SK-N-SH (cell line): ENCODE measurements at places on chromosomes 2 and 18. TPM values are rescaled to one million over a fixed set of nuclear protein-coding genes. Genes with fewer than 3 reads are reported as not detected.

Gene IL36G
- polyA plus RNA-seq, result not detected in 2 replicates

GRCh38 chr2:63257473-63257872, 206.8 kb downstream of the OTX1 start:
- no peaks in the 10 kb centered on the region for H3K36me3 ChIP-seq
- no peak overlapping the region for H3K4me3 ChIP-seq
- H3K27ac ChIP-seq, result no peak overlapping the region
- no peaks in the 10 kb centered on the region for H3K27me3 ChIP-seq

DNA sequence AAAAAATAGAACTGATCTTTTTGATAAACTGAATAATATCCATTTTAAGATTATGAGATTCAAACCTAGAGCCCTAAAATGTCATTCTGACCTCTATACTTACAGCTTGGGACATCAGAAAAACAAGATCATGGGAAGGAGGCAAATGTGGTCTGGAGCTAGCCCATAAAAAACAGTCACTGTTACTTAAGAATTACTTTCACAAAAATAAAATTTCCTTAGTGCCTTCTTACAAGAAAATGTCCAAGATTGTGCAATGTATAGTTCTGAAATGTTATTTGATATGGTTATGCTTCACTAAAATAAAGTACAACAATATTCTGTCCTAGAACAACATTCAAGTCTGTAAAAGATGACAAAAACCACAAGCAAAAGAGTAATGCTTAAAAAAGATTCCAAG, 247.6 kb downstream of the DYM start:
- H3K36me3 ChIP-seq, result no peaks in the 10 kb centered on the region
- H3K4me1 ChIP-seq, result no peaks in the 10 kb centered on the region
- DNase-seq, result no peak
- no peak overlapping the region for H3K4me3 ChIP-seq

DNA sequence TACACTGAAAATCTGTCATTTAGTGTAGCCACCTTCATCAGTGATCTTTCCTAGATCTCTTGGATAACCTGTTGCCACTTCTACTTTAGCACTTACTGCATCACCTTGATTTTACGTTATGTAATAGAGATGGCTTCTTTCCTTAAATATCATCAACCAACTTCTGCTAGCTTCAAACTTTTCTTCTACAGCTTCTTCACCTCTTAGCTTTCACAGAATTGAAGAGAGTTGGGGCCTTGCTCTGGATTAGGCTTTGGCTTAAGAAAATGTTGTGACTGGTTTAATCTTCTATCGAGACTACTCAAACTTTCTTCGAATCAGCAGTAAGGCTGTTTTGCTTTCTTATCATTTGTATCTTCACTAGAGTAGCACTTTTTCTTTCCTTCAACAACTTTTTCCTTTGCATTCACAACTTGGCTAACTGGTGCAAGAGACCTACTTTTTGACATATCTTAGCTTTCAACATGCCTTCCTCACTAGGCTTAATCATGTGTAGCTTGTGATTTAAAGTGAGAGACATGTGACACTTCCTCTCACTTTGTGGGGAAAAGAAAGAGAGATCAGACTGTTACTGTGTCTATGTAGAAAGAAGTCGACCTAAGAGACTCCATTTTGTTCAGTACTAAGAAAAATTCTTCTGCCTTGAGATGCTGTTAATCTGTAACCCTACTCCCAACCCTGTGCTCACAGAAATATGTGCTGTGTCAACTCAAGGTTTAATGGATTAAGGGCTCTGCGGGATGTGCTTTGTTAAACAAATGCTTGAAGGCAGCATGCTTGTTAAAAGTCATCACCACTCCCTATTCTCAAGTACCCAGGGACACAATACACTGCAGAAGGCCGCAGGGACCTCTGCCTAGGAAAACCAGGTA, 99.6 kb downstream of the ATL2 start:
- H3K36me3 ChIP-seq, result no peaks in the 10 kb centered on the region
- no peak overlapping the region for H3K4me3 ChIP-seq
- DNase-seq, result no peak
- H3K27me3 ChIP-seq, result no peaks in the 10 kb centered on the region

DNA sequence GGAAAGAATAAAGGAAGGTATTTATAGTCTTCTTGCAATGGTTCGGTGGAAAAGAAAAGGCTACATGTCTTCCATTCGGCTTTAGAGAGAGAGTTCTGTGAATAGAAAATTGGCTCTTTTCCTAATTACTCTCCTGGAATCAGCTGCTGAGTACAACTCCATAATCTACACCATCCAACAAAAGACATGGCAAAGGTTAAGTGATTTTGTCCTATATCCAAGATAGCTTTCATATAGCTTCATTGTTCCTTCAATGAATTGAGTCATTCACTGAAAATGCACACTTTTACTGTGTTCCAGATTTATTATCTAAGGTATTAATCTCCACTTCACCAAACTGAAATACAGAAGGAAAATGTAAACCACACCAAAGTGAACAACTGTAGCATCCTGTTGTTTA, 514.5 kb downstream of the LRRTM4 start:
- H3K4me3 ChIP-seq, result no peak overlapping the region
- H3K4me1 ChIP-seq, result no peaks in the 10 kb centered on the region; the same call in 1 of the 2 replicates
- DNase-seq, result no peak
- no peak overlapping the region for H3K27ac ChIP-seq
- no peaks in the 10 kb centered on the region for H3K36me3 ChIP-seq
- no peaks in the 10 kb centered on the region for H3K27me3 ChIP-seq
